NCI-H510A (cell line): ENCODE measurements at places on chromosomes 1 and 21.

GRCh38 chr1:222373216-222373615 is 174.7 kb downstream of the HHIPL2 start:
- no peak for DNase-seq

- DNase-seq = no peak
Measured at GRCh38 chr1:188170411-188170810, 1341.7 kb downstream of the PLA2G4A start.

DNA sequence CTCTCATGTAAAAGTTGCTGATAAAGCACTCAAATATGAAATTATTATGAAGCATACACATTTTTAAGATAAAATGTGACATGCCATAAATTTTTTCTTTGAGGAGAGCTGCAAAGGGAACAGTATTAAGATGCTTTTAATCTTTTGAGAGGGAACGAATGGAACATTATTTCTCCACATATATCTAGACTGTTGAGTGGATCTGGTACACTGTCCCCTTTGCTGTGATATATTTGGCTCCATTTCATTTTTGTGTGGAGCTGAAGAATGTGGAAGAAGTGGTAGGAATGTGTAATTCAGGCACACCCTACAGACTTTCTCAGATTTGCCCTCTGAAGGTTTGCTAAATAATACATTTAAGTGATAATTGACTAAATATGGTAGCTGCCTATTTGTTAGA is 31.7 kb downstream of the PGM1 start:
- no peak for DNase-seq

DNA sequence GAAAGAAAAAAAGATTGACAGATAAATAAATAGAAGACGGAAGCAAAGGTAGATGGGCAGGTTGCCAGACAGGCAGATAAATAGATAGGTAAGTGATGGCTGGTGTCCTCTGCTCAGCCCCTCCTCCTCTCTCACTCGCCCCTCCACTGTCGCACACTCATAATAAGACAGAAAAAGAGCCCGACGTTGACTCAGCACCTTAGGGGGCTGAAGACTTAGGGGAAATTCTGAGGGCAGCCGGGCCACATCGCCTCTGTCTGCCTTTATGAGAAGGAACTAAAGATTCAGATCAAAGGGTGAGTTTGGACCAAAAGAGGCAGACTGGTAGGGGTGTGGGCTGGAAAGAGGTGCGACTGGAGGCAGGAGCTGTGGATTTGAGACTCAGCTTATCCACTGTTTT is 158.1 kb upstream of the IGSF21 start:
- DNase-seq = no peak

GRCh38 chr1:172761581-172762486 is 102.9 kb downstream of the FASLG start:
- DNase-seq = no peak

GRCh38 chr1:24055681-24056080 is 56.3 kb downstream of the MYOM3 start:
- no peak for DNase-seq

DNA sequence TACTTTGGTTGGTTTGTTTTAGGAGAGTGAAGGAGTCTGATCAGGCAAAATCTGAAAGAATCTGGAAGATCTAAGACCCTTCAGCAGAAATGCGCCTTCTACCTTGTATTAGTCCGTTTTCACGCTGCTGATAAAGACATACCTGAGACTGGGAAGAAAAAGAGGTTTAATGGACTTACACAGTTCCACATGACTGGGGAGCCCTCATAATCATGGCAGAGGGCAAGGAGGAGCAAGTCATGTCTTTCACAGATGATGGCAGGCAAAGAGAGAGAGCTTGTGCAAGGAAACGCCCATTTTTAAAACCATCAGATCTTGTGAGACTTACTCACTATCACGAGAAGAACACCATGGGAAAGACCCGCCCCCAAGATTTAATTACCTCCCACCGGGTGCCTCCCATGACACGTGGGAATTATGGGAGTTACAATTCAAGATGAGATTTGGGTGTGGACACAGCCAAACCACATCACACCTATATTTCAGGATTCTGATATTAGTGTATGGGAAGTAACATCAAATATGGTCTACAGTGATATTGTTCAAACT is 99.3 kb downstream of the GLUL start:
- DNase-seq = no peak

- no peak for DNase-seq
Measured at GRCh38 chr1:9654834-9655723, 3.5 kb downstream of the PIK3CD start.

DNA sequence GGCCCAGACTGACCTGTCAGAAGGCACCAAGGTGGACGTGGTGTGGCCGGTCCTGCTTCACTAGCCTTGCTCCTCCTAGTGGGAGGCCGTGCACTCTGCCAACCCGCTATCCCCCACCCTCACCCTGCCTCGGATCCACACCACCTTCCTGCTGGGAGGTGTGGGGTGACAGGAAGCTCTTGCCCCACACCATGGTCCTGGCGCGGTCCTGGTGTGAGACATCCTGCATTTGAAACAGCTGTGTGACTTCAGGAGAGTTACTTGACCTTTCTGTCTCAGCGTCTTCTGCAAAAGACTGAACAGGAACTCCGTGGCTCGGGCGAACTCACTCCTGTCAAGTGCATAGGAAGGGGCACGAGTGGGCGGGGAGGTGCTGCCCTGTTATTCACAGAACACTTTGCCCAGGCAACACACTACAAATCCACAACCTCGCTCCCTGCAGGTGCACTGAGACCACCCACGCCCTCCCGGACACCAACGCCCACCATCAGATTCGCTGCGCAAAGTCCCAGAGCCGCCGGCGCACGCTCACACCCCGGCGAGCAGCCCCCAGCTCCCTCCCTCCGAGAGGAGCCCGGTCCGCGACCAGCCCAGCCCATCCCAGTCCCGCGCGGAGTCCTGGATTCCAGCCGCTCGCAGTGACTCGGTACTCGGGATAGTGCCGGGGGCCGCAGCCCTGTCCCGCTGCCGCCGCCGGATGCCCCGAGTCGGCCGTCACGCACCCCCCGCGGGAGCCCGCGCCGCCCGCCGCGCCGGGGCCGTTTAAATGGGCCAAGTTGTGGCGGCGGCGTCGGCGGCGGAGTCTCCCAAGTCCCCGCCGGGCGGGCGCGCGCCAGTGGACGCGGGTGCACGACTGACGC is at the start of gene SAMD11:
Gene SAMD11 (plus strand): TSS at position 793 of the 860 bp plus-strand sequence. CDS start 509 bp downstream, outside the sequence.
- peak; percentile 72 for DNase-seq

- no peak for DNase-seq
Measured at GRCh38 chr1:14148526-14148925, 448.5 kb downstream of the PRDM2 start.

DNA sequence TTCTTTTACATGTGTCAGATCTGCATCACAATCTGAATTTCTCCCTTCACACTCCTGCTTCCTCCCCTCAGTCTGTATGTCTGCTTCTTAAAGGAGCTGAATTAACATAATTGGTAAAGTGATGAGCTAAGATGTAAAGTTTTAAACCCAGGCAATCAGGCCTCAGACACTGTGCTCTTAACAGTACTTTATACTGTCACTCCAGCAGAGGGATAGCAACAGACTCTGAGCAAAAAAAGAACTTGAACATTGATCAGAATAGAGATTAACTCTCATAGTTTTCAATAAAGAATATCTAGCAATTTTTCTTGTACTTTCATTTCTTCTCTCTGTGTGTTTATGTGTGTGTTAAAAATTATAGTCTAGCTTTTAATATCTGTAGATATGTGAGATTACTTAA is 110.3 kb downstream of the DUSP10 start:
- DNase-seq = no peak

DNA sequence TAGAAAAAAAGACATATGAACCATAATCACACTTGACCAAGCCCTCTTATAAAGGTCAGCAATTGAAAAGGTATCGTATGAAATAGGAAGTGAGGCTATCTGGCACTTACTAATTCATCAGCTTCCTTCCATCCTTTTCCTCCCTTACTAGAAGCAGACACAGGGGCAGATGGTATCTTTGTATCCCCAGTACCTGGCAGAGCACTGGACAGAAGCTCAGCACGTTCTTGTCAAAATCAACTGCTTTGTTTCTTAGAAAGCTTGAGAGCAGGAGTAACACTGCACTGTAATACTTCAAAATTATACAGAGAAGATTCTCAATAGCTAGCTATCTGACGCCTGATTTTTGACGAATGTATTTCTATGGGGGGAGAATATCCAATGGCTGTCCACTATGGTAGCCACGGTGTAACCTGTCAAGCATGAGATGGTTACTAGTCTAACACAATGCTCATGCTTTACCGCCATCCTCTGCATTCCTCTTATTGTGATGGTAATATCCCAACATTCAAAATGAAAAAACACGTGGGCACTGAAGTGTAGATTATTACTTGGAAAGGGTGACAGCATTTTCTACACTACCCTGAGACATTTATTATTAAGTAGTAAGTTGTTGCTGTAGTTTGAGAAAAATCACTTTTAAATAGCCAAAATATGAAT is 175.6 kb downstream of the SIPA1L2 start:
- no peak for DNase-seq

GRCh38 chr1:158022554-158023312 is 29.3 kb downstream of the KIRREL1 start:
- DNase-seq = no peak

DNA sequence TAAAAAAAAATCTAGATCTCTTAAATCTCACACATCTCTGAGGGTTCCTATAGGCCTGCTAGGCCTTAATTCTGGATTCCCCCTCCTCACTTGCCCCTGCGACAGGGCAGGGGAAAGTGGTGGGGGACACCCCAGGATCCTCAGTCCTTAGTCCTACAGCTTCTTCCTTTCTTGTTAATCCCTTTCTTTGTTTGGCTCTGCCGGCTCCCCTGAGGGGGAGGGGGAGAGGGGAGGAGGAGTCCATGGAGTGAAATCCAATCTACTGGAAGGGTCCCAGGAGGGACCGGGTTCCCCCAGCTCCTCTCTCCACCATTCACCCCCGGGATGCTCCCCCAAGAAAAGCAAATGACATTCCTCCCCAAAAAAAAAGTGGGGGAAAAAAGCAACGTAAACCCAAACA is 8.5 kb downstream of the MEX3A start:
- no peak for DNase-seq

DNA sequence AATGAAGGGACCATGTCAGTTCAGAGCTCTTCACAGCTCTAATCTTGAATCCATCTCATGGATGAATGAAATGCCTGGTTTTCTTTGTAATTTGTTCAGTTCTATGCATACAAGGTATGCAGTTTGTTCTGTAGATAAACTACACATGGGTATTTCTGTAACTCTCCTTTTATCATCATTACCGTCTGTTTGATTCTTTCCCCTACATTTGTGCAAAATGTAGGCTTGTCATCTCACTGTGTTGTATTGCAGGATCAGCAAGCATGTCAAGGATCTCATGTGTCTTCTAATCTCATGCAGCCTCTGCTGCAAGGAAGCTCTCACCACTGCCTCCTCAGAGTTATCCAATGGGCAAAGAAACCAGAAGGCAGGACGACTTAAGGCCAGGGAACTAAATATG is 79.3 kb downstream of the OLFML2B start:
- no peak for DNase-seq

- DNase-seq = no peak
Measured at GRCh38 chr1:30668546-30669327, 54.6 kb downstream of the MATN1 start.
